ENCODE measurements at places on chromosomes 11 and 22. TPM values are rescaled to one million over a fixed set of nuclear protein-coding genes. Genes with fewer than 3 reads are reported as not detected.

Gene PTPN5
- not detected for total RNA-seq

Gene MMP3
- total RNA-seq, result 54.4 TPM

Gene TRPM5
- not detected for total RNA-seq

Gene MUC2
- total RNA-seq, result not detected

Gene SCGB2A2
- total RNA-seq, result not detected

Gene TMEM218
- total RNA-seq, result 32.5 TPM
